ENCODE measurements at places on chromosomes 7 and 10.

DNA sequence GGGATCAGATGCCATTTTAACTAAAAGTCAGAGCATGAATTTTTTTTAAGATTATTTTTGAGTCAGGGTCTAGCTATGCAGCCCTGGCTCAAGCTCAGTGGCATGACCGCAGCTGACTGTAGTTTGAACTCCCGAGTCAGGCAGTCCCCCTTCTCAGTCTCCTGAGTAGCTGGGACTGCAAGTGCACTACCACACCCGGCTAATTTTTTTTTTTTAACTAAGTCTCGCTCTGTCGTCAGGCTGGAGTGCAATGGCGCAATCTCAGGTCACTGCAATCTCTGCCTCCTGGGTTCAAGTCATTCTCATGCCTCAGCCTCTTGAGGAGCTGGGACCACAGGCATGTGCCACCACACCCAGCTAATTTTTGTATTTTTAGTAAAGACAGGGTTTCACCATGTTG lies 7.8 kb downstream of the TAS2R41 start:
- DNase-seq, result no peak

DNA sequence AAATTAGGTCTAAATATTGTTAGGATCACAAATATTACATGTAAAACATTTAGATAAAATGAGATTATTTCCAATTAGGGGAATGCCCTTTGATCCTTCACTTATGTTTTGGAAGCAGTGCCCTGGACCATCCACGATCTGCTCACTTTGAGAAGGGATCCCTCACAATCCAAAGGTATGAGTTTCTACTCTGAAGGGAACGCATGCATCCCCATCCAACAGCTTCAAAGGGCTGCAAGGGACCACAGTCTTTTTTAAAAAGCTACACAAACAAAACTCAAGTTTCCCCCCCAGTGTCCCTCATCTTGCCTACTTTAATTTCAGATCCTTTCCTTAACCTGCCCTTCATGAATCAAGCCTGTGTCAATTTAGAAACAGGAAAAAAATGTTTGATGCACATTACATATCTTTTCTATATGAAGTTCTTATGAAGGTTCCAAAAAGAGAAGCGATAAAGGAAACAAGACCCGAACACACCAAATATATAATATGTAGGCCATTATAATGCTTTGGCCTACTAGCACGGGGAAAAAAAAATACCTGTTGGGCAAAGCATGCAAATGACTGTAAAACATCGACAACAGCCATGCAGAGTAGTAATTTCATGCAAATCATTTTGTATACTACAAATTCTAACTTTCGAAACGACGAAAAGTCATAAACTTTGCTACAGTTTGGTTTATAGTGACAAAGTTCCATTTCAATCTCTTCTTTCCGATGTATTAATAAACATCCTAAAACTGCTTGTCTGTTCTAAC lies 2.0 kb downstream of the EIF3A start:
- DNase-seq, result no peak

GRCh38 chr10:60594476-60595051 lies 183.7 kb upstream of the CDK1 start:
- no peak for DNase-seq

- DNase-seq, result no peak
Observed at GRCh38 chr7:139441961-139442360, 41.5 kb downstream of the KLRG2 start.

DNA sequence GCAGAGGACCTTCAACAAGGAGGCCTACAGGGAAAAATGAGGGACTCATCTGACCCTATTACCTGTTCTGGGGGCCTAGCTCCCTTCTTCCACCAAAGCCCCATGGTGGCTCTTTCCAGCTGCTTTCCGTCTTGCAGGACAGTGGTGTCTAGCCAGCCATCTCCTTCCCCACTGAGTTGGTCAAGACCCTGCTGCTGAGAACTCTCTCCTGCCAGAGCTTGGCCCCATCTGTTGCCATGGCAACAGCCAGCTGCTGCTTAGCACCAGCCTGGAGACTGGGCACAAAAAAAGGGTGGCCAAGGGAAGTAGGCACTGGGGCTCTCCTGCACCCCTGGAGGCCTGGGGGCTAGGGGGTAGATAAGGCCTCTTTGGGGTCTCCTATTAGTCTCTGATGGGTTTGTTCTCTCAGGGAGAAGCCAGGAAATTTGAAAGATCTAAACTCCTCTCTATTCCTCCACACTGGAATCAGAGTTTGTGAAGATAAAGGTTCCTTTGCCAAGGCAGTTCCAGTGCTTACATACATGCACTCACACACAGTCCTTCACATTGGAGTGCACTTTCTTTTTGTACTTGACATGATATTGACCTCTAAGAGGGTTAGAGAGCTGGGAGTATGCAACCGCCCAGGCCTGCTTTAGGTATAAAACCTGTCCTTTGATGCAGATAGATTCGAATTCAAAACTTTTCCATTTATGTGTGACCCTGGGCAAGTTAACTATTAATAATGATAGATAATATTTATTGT lies 15.8 kb downstream of the TSPAN33 start:
- no peak for DNase-seq

Measured in stimulated activated CD8-positive, alpha-beta memory T cell treated with anti-CD3 and anti-CD28 coated beads, Interleukin-4, amount 100 ng/mL, for 4 hours (primary cell).